ENCODE measurements at places on chromosomes 16 and 17.

DNA sequence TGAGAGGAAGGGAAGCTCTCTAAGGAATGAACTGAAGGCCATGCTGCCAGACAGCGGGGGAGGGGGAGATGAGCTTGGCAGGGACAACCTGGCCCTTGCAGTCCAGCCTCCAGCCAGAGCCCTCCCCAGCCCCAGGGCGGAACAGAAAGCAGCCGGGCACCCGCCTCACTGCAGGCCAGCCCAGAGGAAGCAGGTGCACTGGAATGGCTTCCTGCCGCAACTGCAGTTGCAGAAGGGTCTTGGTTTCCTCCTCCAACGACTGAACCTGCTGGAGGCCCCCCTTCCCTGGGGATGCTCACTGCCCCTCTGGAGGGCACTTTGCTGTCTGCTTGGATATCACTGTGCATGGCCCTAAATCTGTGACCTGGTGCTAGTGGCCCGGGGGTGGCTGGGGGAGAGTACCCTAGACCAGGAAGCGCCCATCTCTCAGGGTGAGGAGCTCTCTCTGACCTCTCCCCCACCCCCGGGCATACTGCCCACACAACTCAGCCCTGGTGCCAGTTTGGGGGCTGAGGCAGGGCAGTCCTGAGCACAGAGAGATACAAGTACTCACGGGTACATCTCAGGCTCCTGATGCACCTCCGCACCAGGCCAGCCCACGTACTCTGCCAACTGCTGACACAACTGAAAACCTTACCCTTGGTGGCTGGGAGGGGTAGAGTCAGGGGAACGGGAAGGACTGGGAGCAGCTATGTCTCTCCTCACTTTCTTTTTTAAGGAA is 41.1 kb downstream of the MYO18A start:
- DNase-seq = peak; percentile 49

GRCh38 chr16:68217506-68217905 is 18.4 kb downstream of the ESRP2 start:
- no peak for DNase-seq

- no peak for DNase-seq
Observed at GRCh38 chr16:85651629-85652430, 36.9 kb downstream of the GINS2 start.

DNA sequence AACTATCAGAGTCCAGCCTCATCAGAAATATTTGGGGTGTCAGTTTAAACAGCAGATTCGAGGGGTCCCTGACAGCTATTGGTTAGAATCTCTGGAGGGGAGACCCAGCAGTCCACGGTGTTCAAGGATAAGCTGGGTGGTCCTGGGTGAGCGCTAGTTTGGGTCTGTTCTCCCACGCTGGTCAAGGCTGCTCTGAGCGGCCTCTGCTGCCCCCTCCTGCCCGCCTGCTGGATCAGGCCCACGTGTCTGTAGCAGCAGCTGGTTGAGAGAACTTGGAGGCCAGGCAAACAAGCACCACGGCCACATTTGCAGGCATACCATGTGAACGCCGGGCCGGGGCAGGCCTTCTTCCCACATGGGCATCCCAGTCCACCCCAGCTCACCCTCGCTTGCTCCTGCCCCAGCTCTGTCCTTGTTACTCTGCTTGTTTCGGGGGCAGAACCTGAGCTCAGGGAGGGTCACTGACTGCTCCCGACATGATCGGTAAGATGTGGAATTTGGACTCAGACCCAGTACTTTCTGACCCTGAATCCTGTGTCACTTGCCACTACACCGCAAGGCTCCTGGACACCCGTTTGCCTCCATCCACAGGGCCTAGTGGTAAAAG is 7.4 kb downstream of the FOXF1 start:
- peak; percentile 46 for DNase-seq

- peak; percentile 10 for DNase-seq
Observed at GRCh38 chr17:68512960-68513474, 787 bp downstream of the PRKAR1A start.

DNA sequence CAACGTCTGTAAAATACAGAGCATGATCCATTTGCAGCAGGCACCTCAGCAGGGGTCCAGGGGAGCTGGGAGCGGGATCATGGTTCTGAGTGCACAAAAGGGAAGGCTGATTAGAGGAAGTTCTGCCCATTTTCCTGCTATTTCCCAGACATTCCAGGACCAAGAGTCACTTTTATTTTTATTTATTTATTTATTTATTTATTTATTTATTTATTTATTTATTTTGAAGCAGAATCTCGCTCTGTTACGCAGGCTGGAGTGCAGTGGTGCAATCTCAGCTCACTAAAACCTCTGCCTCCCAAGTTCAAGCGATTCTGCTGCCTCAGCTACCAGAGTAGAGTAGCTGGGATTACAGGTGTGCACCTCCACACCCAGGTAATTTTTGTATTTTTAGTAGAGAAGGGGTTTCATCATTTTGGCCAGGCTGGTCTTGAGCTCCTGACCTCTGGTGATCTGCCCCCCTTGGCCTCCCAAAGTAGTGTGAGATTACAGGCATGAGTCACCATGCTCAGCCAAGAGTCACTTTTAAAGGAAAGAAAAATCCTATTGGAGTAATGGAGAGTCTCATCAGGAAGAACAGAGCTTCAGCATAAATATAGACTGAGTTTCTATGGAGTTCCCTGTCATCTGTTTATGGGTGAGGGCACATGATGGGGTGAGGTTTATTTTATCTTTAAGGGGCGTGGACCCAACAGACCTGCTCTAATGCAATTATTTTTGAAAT is 355.2 kb downstream of the HAPSTR1 start:
- DNase-seq = no peak

GRCh38 chr17:31275116-31275515 is 21.9 kb downstream of the OMG start:
- no peak for DNase-seq

GRCh38 chr16:58456193-58456592 is 43.8 kb upstream of the NDRG4 start:
- no peak for DNase-seq

- DNase-seq = no peak
Observed at GRCh38 chr17:4901648-4902344, 1.1 kb downstream of the CHRNE start.

DNA sequence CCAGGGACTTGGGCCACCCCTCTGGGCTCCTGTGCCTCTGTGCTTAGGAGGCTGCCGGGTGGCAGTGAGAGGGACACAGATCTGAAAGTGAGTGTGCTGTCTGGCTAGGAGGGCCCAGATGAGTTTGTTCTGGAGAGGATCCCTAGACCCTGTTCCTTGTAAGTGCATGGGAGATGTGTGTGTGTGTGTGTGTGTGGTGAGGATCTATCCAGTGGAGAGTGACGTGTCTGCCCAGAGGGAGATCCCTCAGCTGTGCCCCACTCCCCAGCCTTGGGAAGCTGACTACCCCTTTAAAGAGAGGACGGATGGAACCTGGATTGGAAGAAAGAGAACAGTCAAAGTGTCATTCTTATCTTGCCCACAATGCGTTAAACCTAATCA is 25.5 kb upstream of the CDC42EP4 start:
- no peak for DNase-seq

DNA sequence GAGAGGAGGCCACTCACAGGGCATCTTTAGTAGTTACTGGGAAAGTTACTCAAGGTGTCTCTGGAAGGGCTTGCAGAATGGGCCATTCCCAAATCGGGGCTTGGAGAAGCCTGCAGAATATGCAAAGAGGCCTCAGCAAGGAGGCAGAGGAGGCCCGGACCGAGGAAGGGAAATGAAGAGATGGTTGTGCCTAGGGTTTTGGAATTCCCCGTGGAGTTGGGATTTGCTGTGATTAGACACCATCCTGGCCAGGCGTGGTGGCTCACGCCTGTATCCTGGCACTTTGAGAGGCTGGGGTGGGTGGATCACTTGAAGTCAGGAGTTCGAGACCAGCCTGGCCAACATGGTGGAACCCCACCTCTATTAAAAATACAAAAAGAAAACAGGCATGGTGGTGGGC is 193.0 kb downstream of the IRF8 start:
- peak; percentile 16 for DNase-seq

GRCh38 chr16:86335266-86336172 is 174.8 kb upstream of the FOXF1 start:
- no peak for DNase-seq

DNA sequence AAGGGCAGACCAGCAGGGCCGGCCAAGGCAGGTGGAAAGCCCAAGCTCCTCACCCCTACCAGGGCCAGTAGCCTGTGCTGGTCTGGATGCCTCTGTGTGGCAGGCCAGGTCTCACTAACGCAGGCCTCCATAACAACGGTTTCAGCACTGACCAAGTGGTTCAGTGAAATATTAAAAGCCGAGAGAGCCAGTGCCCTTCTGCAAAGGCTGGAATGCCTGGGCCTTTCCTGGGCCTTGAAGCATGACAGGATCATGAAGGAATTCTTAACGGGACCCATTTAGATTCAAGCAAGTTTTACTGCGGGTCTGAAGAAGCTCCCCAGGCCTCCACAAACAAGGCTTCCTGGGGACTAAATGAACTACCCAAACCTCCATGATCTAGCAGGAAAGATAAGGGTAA is 16.3 kb downstream of the ADAD2 start:
- DNase-seq = no peak

- DNase-seq = no peak
Observed at GRCh38 chr16:85642762-85643358, 29.7 kb downstream of the GSE1 start.

DNA sequence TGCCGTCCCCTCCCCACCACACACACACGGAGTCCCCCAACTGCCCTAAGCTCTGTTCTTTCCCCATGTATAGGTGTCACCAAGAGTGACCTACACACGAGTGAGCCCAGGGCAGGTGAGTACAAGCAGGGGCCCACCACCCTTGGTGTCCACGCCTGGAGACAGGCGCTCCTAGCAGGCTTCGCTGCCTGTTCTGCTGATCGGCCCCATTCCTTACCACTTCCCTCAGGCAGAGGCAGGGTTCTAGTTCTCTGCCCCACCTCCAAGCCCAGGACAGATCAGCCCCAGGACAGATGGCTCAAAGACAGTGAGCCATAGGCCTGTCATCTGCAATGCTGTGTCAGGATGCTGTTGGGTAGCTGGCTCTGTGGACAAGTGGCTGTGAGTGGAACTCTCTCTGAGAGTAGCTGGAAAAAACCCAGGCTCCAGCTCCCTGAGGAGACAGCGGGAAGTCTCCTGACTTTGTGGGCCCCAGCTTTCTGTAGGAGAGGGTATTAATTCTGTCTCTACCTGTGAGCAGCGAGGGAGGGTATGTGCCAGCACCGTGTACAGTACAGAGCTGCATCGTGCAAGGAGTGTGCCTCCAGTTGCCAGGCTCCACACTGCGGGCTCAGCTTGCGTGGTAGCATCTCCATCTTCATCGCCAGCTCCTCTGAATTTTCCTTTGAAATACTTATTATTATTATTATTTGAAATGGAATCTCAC is 897 bp downstream of the TP53I13 start:
- no peak for DNase-seq

DNA sequence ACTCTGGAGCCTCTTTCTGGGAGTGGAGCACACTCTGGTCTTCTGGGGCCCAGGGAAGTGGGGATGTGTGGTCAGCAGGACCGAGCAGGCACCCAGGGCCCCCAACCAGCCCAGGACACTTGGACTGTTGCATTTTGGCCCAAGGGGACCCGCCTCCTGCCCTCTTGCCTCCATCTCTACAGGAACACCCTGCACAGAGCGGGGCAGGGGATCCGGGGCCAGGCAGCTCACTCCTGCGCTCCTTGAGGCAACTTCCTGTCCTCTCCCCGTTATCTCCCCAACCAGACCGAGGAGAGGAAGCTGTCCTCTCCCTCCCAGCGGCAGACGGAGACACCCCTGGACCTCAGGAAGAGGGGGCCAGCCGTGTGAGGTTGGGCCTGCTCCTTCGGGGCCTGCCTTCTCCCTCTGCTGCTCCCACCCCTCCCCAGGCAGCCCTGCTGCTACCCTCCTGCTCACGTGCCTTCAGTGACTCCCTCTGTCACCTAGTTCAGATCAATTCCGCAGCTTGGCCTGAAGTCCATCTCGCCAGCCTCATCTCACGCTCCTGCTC is 10.0 kb upstream of the ATP2A3 start:
- no peak for DNase-seq

- DNase-seq = no peak
Observed at GRCh38 chr16:27240948-27241531, 27.5 kb downstream of the NSMCE1 start.

- DNase-seq = no peak
Observed at GRCh38 chr17:82338858-82339633, 5.5 kb upstream of the SECTM1 start.

- DNase-seq = peak; percentile 76
Observed at GRCh38 chr17:40355123-40355803, 9.3 kb downstream of the GJD3 start.

DNA sequence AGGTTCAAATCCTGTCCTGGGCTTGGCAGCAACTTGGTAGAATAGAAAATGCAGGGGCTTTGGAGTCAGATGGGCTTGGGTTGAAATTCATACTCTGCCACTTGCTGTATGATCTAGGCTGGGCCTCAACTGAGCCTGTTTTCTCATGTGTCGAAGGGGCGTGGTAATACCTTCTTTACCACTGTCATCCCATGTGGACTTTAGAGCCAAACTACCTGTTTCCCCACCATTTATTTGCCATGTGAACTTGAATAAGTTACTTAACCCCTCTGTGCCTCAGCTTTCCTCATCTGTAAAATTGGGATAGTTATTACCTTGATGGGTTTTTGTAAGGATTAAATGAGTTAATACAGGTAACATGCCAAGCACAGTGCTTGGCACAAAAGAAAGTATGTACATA is 106.0 kb downstream of the COPRS start:
- DNase-seq = no peak

GRCh38 chr17:58089111-58089510 is 5.9 kb downstream of the DYNLL2 start:
- no peak for DNase-seq

DNA sequence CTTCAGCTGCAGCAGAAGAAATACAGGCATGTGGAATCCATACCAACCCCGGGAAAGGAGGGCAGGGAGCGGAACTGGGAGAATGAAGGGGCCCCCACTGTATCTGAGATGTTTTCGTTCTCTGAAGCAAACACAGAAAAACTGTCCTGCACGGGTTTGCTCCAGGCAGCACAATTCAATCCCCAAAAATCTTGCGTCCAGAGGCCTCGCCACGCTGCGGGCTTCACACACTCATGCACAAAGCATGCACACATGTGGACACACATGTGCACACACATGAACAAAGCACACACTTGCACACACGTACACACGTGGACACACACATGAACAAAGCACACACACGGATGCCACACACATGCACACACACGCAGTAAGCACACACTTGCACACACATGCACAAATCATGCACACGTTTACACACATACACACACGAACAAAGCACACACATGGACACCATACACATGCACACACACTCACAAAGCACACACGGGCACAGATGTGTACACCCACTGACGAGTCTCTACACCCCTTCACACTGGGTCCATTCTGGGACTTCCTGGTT is 27.3 kb downstream of the COX4I1 start:
- no peak for DNase-seq

- DNase-seq = no peak
Observed at GRCh38 chr16:69784586-69784985, 22.5 kb downstream of the WWP2 start.

GRCh38 chr16:82660075-82660645 is 33.4 kb downstream of the CDH13 start:
- DNase-seq = no peak

- no peak for DNase-seq
Observed at GRCh38 chr16:75433732-75434413, 570 bp upstream of the CFDP1 start.
